Sciatic nerve (tissue), 2 donors: ENCODE measurements at places on chromosomes 5 and 9. TPM values are rescaled to one million over a fixed set of nuclear protein-coding genes. Genes with fewer than 3 reads are reported as not detected.

- DNase-seq: no peak
These were observed 735 bp downstream of the PTGR1 start for GRCh38 chr9:111598733-111599091.

Gene CHSY3
- total RNA-seq: 4.0 TPM

DNA sequence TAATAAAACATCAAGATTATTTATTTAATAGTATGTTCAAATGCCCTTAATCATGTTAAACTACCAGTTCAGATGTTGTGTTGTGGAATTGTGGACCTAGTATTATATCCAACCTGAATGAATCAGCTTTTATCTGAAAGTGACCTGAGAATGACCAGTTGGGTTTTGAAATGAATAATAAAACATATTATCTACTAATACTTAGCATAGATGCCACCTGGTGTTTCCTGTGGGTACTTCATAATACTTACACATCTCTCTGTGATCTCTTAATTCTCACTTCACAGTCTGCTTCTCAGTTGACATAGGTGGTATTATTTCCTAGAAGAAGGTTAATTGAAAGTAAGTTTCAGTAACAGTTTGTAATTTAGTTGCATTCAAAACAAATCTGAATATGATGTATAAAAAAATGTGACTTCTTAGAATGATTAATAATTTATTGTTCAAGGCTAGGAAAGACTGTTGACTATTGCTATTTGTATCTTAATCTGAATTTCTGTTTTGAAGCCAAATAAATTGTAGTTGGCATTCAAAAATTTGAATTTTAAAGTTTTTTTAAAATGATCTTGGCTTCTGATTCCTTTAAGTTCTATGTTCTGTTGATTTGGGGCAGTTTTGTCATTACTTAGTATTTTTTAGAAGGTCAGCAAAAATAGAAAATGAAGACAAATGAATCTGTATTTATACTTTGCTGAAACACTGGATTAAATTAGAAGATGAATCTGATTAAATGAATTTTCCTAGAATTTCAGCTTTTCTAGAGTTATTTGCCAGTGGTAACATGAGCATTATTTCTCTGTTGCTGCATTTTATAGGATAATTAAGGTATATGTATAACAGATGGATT, 48.2 kb downstream of the KIF2A start:
- DNase-seq: no peak

Gene SYK
- 25.6 TPM for total RNA-seq

DNA sequence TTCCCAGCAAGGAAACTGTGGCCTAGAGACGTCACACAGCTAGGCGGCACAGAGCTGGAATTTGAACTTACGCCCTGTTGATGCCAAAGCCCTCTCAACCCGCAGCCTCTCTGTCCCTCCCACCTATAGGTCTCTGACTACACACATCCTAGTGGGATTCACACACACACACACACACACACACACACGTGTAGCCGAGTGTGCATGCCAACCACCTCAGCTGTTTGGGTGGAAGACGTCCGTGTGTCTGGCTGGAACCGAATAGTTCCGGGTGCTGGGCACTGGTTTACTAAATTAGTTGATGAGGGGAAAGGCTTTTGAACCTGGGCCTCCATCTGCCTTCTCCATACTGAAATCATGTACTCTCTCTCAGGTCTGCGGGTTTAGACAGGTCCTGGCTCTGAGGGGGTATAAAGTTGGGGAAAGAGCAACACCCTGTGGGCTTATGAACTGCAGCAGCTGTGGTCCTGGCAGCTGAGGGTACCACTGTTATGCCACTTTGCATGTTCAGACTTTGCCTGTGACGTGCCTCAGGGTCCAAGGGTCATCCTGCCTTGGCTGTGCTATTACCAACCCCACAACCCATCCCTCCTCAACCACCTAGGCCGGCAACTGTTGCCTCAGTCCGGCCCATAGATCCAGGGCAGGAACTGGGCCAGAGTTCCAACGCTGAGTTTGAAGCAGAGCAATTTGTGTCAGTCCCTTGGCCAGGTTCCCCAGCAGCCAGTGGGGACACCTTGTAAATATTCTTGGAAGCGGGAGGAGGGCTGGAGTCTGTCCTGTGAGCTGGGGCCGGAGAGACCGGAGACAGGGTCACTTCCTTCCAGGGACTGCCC, 50.5 kb downstream of the PSD2 start:
- no peak for DNase-seq

- peak; percentile 76 for DNase-seq
These were observed 86.5 kb upstream of the ANKRD55 start for GRCh38 chr5:56319526-56320181.

DNA sequence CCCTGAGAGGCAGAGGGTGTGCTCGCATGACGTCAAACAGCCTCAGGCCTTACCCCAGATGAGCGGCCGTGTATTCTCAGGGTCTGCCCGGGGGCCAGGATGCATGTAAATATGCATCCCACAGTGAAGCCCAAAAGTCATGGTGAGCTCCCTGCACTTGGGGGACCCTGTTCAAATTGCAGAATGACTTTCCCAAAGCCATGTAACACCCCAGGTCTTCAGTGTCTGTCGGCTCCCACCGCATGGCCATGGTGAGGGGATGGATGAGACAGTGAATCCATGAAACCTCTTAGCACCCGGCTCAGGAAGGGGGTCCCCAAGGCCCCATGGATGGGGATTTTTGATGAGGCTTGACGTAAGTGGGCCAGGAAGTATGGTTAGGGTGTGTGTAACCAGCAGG, 9.3 kb upstream of the COL5A1 start:
- peak; percentile 40 for DNase-seq

Gene EXD3
- total RNA-seq: 48.1 TPM

DNA sequence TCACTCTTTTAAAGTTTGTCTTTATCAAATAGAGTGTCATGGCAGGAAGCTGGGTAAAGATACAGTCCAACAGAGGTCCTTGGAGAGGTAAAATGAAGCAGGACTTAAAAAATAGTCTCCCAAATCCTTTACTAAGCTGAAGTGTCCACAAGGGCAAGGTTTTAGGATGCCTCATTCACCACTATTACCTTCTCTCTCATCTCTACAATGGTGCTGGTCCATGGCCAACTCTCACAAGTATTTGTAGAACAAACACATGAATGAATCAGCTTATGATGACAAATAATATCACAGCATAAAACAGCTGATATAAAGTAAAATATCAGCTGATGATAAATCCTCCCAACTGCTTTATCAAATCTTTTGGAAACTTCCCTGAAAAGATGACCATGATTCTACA, 162.3 kb upstream of the ZNF462 start:
- no peak for DNase-seq

- DNase-seq: no peak
These were observed 418.0 kb downstream of the PLK2 start for GRCh38 chr5:58041884-58042283.

- peak; percentile 64 for DNase-seq
These were observed 534 bp downstream of the ERP44 start for GRCh38 chr9:100098046-100098886.

- DNase-seq: no peak
These were observed 82.5 kb downstream of the PRRT1B start for GRCh38 chr9:131627648-131628458.

Gene SLC27A6
- total RNA-seq: 57.2 TPM

DNA sequence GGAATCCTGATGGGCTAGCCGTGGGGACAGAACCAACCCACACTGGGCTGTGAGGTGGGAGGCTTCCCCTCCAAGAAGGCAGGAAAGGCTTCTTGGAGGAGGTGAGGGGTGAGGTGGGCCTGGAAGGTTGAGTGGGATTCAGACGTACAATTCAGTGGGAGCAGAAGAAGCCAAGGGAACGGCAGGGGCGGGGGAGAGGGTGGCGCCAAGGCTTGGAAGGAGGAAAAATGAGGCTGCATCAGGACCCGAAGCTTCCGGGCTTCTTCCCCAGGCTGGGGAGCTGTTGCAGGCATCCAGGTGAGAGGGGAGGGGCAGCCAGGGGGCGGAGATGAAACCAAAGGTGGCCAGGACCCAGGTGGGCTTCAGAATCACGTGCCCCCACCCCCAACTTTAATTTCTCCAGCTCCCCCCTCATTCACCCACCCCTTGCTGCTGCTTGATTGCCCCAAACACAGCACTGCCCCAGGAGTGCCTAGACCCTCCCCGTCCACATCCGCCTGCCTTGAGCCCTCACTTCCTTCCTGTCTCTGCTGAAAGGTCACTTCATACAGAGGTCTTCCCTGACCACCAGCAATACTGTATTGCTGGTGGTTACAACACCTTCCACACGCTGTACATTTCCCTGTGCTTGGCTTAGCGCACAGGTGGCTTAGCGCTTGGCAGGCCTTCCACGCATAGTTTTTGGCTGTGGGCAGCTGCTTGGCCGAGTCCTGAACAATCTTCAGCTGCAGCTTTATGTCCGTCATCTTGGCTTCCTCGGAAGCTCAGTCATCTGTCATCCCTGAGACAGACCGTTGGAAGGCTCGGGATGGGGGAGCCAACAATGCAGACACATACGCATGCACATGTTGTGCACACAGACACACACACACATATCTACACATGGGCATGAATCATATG, 193.5 kb downstream of the RGS3 start:
- DNase-seq: peak; percentile 59

Gene TMC1
- total RNA-seq: 0.36 TPM

GRCh38 chr9:19807182-19807892, 18.5 kb upstream of the SLC24A2 start:
- no peak for DNase-seq

GRCh38 chr5:10583663-10584572, 20.0 kb downstream of the ANKRD33B start:
- DNase-seq: no peak

Gene PCDHA11
- total RNA-seq: 1.4 TPM

GRCh38 chr5:37580106-37580505, 201.0 kb downstream of the WDR70 start:
- no peak for DNase-seq

Gene SPACA9
- 9.3 TPM for total RNA-seq

Gene CBY3
- total RNA-seq: not detected

- DNase-seq: no peak
These were observed 220.0 kb downstream of the GLIS3 start for GRCh38 chr9:4079906-4080305.

Gene PIP5K1B
- 2.0 TPM for total RNA-seq
